ENCODE measurements at places on chromosomes 1 and 21.

DNA sequence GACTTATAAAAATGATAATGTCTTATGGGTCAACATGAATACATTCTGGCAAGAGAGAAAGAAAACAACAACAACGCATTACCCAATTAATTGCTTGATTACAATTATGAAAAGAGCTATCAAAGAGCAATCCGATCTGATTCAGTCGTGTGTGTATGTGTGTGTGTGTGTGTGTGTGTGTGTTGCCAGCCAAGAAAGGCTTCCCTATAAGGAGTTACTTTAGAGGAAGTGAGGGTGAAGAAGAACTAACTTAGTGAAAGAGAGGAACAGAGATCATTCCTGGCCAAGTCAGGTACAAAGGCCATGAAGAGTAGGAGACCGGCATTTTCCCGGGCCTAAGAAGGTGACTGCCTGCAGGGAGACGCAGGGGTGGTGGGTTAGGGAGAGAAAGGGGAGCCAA, 9.4 kb downstream of the TMEM35B start:
- peaks cover 11% of the 10 kb centered on the region for H3K4me1 ChIP-seq
- H3K27me3 ChIP-seq = no peaks in the 10 kb centered on the region
- peaks cover 7% of the 10 kb centered on the region for H3K36me3 ChIP-seq
- H3K27ac ChIP-seq = no peak overlapping the region

GRCh38 chr1:98201666-98202081, 280.8 kb upstream of the DPYD start:
- H3K36me3 ChIP-seq = no peaks in the 10 kb centered on the region
- H3K4me3 ChIP-seq = no peak overlapping the region
- H3K27me3 ChIP-seq = no peaks in the 10 kb centered on the region
- no peaks in the 10 kb centered on the region for H3K4me1 ChIP-seq
- no peak for DNase-seq

GRCh38 chr1:24560361-24560760, 4.5 kb downstream of the NCMAP start:
- peaks cover 14% of the 10 kb centered on the region for H3K4me1 ChIP-seq
- DNase-seq = no peak

GRCh38 chr1:234706199-234706598, 96.2 kb upstream of the IRF2BP2 start:
- no peaks in the 10 kb centered on the region for H3K36me3 ChIP-seq
- H3K27ac ChIP-seq = no peak overlapping the region
- H3K4me3 ChIP-seq = no peak overlapping the region
- DNase-seq = no peak

DNA sequence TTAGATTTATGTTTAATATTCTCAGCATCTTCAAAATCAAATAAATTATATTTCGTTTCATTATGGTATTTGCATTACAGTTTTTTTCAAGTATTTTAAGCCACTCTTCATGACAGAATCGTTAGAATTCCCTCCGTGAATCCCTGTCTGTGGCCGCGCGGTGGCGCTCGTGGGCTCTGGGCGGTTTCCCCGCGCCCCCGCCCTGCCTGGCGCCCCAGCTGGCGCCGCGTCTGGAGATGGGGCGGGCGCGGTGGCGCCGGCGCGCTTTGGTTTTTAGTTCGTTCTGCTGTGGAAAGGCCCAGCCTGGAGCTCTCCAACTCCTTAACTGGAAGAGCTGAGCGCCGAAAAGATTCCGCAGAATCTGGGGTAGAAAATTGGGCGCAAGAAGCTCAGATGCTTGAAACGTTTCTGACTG, 25.7 kb downstream of the PRMT2 start:
- DNase-seq = peak; percentile 65
- H3K4me3 ChIP-seq = peak overlapping the region; percentile 52
- H3K27me3 ChIP-seq = no peaks in the 10 kb centered on the region
- H3K36me3 ChIP-seq = peaks cover 15% of the 10 kb centered on the region
- H3K27ac ChIP-seq = peak overlapping the region; percentile 78

DNA sequence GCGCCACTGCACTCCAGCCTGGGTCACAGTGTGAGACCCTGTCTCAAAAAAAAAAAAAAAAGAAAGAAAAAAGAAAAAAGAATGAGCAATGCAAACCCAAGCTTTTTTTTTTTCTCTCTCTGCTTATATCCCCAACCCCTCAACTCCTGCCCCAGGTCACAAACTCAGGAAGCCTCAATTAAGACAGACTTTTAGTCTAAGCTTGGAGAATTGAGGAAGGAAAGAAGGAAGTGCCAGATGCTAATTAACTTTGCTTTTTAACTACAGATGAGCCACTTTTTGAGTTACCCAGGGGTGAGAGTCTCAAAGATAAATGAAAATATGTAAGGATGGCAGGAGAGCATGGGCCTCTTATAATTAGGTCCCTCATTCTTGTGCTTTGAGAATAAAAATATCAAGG, 33.3 kb downstream of the PIK3CD start:
- H3K4me1 ChIP-seq = peaks cover 60% of the 10 kb centered on the region
- no peak overlapping the region for H3K4me3 ChIP-seq
- H3K27me3 ChIP-seq = no peaks in the 10 kb centered on the region
- no peak for DNase-seq

DNA sequence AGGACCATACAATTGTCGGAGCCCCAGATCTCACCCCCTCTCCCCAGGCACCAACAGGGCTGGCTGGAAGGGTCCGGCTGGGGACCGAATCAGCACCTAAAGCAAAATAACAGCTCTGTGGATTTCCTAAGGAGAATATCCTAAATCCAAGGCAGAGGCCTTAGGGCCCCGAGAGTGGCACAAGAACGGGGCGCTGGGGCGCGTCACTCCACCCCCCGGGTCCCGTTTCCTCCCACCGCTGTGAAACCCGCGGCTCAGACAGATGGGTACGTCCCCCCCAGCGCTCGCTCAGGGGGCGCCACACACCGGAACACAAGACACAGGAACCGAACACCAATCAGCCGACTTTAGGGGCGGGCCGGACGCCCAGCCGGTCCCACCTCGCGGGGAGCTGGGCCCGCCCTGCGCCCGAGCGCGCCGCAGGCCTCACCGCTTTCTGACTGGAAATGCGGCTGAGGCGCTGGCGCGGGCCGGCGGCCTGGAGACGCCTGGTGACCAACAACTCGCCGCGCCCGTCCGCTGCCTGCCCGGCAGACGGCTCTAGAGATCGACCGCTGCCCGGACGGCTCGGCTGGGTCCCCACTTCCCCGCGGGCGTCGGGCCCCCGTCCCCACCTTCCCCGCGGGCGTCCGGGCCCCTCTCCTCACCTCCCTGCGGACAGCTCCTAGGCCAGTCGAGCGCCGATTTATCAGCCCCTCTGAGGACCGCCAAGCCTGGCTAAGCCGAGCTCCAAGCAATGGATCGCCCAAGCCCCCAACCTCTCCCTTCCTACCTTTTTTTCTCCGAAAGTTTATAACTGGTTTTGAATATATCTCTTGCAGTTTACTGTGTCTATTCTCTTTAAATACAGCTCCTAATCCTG, at the start of gene HFM1:
TSS of gene HFM1 (minus strand) at position 687 of the 862 bp plus-strand sequence. CDS start 3,755 bp downstream, outside the sequence.
- no peaks in the 10 kb centered on the region for H3K36me3 ChIP-seq
- peaks cover 6% of the 10 kb centered on the region for H3K4me1 ChIP-seq
- peak within 1 kb of the TSS; percentile 79 for H3K4me3 ChIP-seq
- DNase-seq = peak; percentile 73
- H3K27me3 ChIP-seq = peaks cover 34% of the 10 kb centered on the region
- H3K27ac ChIP-seq = peak within 1 kb of the TSS; percentile 80

DNA sequence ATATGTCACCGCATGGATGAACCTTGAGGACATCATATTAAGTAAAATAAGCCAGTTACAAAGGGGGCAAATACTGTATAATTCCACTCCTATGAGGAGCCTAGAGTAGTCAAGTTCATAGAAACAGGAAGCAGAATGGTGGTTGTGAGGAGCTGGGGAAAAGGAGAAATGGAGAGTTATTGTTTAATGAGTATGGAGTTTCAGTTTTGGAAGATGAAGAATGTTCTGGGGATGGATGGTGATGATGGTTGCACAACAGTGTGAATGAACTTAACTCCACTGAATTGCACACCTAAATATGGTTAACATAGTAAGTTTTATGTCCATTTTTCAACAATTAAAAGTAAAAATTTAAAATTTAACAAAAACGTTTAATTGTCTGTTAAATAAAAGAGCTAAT, 220.9 kb upstream of the JUN start:
- no peaks in the 10 kb centered on the region for H3K36me3 ChIP-seq
- peaks cover 48% of the 10 kb centered on the region for H3K4me1 ChIP-seq
- no peak for DNase-seq
- H3K27me3 ChIP-seq = no peaks in the 10 kb centered on the region

DNA sequence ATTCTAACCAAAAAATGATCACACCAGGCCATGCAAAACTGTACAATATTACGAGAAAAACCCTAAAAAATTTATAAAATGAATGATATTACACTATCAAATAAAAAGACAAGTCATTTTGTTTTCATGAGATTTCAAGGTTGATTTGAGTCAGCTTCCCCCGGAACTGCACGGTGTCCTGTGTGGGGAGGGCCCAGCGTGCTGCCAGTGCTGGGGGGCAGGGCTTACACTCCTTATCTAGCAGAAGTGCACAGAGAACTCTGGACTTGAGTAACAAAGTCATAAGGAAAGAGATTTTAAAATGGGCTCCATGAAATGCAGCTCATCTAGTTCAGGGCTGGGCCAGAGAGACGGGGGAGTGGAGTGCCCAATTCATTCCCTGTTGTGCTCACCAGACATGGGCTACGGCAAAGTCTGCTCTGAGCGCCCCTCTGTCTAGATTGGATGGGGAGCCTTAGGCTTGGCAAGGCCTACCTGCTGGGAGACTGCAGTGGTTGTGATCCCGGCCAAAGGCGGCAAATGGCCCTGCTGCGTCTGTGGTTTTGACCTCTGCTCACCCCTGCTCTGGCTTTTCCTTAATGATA, 50.1 kb downstream of the COQ8A start:
- H3K4me1 ChIP-seq = peaks cover 20% of the 10 kb centered on the region
- no peak overlapping the region for H3K4me3 ChIP-seq
- no peaks in the 10 kb centered on the region for H3K36me3 ChIP-seq
- peak; percentile 51 for DNase-seq
- H3K27ac ChIP-seq = peak overlapping the region; percentile 27

DNA sequence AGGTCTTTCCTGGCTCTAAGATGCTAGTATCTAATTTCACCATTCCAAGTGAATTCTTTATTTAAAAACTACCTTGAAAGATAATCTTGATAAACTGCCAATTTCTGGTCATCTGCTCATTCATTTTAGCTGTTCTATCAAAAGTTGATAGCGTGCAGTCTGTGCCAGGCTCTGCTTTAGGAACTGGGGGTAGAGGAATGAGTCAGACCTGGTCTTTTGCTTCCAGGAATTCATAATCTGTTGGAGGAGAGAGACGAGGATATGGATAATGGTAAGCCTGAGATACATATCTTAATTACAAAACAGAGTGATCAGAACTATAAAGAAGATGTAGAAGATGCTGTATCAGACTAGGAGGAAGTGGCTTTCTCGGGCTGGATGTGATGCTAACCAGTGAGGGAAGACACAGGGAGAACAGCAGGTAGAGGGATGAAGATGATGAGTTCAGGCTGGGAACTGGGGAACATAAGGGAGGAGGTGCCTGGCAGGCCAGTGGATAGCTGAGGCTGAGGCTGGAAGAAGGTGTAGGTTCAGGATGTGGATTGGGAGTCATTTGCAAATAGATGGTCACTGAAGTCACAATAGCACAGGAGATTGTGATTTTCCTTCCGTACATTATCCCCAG, 12.3 kb upstream of the PHC2 start:
- no peaks in the 10 kb centered on the region for H3K36me3 ChIP-seq
- H3K27me3 ChIP-seq = peaks cover 7% of the 10 kb centered on the region
- H3K27ac ChIP-seq = no peak overlapping the region

DNA sequence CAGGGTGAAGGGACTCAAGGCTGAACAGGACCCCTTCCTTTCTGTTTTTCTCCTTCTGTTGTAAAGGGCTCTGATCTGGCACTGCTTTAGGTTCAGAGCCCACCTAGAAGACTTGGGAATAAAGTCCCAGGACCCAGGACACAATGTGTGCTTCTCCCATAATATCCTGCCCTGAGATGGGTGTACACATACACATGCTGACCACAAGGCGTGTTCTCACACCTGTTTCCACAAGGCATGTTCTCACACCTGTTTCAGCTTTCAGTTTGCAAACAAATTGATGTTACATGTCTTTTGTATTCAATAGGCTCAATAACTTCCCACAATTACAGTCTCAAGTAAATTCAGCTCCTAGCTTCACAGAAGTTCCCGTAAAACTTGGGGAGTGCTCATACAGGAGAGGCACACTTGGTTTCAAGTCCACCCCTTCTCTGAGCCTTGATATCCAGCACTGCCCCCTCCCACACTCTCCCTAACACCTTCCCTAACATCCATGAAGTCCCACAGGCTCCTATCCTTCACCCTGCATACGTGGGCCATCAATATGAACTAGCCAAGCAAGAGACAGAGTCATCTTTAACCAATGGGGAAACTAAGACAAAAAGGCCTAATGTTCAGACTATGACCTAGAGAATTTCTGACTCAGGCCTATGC, 41.7 kb downstream of the ERI3 start:
- H3K4me1 ChIP-seq = no peaks in the 10 kb centered on the region
- no peak overlapping the region for H3K27ac ChIP-seq
- DNase-seq = no peak

DNA sequence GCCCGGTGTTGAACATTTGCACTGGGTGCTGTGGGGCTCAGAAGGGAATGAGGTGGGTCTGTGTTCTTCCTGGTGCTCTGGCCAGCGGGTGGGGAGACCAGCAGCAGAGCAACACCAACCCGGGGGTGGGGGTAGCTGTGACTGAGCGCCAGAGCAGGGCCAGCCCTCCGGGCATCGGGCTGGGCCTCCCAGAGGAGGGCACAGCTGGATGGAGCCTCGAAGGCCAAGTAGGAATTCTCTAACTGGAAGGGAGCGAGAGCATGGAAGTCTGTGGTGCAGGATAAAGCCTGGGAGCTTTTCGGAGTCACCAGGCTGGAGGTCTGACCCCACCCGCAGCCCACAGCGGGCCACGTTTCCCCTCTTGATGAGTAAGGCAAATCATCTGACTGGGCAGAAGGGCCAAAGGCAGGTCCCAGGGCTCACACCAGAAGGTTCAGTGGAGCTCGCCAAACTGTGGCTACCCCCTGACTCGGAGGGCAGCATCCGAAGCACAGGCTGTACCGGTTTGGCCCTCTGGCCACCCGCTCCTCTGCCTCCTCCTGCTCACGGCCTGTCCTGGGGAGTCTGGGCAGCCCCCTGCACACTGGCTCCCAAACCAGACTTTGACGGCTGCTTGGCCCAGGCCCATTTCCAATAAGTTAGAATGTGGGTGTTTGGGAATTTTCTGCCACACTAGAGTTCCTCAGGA, 18.8 kb downstream of the SLC1A7 start:
- no peak overlapping the region for H3K4me3 ChIP-seq
- peaks cover 5% of the 10 kb centered on the region for H3K27me3 ChIP-seq
- H3K4me1 ChIP-seq = no peaks in the 10 kb centered on the region

GRCh38 chr1:54352755-54353154, 53.4 kb downstream of the SSBP3 start:
- H3K36me3 ChIP-seq = peaks cover 2% of the 10 kb centered on the region
- H3K27ac ChIP-seq = no peak overlapping the region
- no peak for DNase-seq

GRCh38 chr1:54811739-54812655, 10.9 kb upstream of the TTC22 start:
- no peaks in the 10 kb centered on the region for H3K27me3 ChIP-seq
- H3K27ac ChIP-seq = no peak overlapping the region
- H3K4me3 ChIP-seq = no peak overlapping the region

All from activated naive CD8-positive, alpha-beta T cell treated with anti-CD3 and anti-CD28 coated beads, Interleukin-2, amount 50 U/mL, for 24 hours (primary cell).